ENCODE measurements at places on chromosomes 4 and X.

DNA sequence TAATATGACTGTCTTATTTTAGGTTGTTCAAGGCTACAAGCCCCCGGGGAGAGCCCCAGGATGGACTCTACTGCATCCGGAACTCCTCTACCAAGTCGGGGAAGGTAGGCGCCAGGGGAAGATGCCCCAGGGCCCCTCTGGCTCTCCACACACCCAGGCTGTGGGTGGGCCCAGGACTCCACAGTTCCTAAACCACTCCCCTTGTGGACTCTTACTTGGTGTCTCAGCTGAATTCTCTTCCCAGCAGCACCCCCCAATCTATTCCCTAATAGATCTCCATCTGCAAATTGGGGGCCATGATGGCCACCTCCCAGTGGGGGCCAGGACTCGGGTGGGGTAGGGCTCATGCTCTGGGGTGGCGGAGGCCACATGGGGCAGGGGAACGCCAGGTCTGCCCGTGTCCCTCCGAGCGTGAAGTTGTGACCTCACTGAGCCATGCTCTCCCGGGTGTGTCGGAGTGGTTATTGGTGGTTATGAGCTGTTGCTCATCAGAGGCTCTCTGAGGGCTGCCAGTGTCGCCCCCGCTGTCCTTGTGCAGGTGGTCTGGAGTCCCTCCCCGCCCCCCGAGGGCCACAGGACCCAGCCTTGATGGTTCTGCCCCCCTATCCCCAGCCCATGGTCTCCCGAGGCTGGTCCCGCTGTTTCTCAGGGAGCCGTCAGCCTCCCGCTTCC is 11.2 kb upstream of the ADD1 start:
- DNase-seq: no peak

DNA sequence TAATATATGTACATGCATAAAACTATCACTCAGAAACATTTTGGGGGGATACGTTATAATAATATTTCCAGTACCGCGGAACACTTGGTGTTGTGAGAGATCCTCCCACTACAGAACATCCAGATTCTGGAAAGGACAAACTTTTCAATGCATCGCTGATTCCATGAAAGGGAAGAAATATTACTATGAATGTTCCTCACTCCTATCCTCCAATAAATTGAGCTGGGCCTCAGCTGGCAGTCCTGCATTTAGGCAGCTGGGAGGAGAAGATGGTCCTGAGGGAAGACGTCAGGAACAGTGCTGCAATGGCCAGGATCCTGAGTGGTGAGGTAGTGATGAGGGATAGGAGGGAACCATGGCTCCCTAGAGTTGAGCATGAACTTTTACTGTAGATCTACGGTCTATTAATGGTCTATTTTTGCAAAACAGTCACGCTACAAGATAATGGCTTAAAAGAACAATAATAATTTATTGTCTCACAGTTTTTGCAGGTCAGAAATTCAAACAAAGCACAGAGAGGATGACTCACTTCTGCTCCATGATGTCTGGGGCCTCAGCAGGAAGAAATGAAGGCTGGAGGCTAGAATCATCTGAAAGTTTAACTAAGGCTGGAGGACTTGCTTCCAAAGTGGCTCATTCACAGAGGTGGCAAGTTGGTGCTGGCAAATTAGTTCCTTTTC is 538.1 kb downstream of the STIM2 start:
- no peak for DNase-seq

GRCh38 chr4:41360214-41360920 is 103.6 kb downstream of the UCHL1 start:
- no peak for DNase-seq

DNA sequence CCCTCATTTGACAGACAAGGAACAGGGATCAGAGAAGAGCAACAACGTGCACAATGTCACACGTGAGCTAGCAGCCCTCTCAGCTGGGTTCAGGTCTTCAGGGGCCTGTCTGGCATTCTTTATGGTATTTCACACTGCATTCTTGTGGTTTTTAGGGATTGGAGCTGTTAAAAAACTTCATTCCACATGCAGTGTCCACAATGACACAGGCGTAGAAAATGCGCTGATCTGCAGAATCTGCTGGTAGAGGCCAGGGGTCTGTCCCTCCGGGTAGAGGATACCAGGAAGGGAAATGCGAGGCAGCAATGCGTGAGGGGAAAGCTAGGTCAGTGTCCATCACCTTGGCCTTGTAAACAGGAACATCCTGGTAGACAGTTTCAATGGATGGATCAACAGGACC is 36.6 kb downstream of the MAP7D3 start:
- no peak for DNase-seq

GRCh38 chr4:87527431-87528220 is 1.6 kb downstream of the SPARCL1 start:
- DNase-seq: no peak

- DNase-seq: no peak
Measured at GRCh38 chr4:145511913-145512522, 30.4 kb downstream of the SMAD1 start.

GRCh38 chr4:48931459-48931858 is 24.9 kb upstream of the OCIAD2 start:
- DNase-seq: no peak

DNA sequence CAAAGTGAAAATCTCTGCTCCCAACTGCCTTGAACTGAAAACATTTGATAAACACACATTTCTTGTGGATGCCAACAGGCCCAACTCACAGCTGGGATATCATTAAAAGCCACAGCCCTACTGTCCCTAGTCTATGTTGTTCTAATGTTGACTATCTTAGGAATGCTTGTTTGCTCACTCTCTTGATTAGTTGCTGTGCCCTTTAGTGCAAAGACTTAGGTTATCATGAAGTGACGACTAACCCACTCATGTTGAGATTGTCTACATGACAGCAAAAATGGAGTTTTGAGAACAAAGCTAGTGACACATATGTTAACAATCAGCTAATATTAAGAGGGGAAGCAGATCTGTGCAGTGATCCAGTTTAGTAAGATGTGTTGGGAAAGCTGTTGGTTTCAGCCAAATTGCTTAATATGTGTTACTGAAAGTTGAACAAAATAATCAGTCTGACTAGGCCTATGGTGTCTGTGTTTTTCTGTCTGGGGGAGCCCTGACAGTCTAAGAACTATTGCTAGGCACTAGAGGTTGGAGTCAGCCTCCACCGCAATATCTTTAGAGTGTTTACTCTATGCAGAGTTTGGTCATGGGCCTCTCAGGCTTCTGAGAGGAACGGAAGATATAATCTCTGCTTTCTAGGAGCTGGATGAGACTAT is 125.5 kb downstream of the ATG4A start:
- no peak for DNase-seq

DNA sequence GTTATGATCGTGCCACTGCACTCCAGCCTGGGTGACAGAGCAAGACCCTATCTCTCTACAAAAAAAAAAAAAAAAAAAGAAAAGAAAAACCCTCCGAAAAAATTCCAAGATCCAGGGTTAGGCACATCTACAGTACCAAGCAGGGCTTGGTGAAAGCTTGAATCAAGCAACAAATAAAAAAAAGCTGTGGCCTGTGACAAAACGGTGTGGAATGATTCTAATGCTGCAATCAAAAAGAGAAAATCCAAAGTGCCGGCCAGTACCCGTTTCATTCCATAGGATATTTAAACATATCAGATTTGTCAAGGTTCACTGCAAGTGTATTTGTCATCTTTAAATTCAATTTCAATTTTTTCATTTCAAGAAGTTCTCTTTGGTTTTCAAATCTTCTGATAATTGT is 20.5 kb downstream of the RWDD4 start:
- no peak for DNase-seq

GRCh38 chr4:24091639-24092233 is 201.9 kb upstream of the PPARGC1A start:
- DNase-seq: no peak

DNA sequence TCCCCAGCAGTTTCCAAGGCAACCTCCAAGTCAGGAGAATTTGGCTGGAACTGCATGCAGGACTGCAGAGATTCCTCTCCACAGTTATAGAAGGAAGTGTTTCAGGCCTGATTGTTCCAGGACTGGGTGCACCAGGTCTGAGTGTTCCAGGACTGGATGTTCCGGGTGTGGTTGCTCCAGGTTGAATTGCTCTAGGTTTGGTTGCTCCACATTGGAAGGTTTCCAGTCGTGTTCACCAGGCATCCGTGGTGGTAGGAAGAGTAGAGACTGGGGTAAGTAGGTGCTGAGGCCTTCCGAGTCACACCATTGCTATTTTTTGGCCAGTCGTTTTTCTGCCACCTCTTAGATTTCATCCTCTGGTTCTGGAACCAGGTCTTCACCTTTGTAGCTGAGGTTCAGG is 105.4 kb downstream of the MSN start:
- no peak for DNase-seq

DNA sequence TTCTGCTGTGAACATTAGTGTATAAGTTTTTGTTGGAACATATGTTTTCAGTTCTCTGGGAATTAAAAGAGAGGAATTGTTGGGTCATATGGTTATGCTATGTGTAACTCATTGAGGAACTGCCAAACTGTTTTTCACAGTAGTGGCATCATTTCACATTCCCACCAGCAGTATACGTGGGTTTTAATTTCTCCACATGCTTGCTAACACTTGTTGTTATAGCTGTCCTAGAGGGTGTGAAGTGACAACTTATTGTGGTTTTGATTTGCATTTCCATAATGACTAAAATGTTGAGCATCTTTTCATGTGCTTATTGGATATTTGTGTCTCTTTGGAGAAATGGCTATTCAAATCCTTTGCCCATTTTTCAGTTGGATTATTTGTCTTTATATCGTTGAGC is 13.7 kb downstream of the APELA start:
- no peak for DNase-seq

DNA sequence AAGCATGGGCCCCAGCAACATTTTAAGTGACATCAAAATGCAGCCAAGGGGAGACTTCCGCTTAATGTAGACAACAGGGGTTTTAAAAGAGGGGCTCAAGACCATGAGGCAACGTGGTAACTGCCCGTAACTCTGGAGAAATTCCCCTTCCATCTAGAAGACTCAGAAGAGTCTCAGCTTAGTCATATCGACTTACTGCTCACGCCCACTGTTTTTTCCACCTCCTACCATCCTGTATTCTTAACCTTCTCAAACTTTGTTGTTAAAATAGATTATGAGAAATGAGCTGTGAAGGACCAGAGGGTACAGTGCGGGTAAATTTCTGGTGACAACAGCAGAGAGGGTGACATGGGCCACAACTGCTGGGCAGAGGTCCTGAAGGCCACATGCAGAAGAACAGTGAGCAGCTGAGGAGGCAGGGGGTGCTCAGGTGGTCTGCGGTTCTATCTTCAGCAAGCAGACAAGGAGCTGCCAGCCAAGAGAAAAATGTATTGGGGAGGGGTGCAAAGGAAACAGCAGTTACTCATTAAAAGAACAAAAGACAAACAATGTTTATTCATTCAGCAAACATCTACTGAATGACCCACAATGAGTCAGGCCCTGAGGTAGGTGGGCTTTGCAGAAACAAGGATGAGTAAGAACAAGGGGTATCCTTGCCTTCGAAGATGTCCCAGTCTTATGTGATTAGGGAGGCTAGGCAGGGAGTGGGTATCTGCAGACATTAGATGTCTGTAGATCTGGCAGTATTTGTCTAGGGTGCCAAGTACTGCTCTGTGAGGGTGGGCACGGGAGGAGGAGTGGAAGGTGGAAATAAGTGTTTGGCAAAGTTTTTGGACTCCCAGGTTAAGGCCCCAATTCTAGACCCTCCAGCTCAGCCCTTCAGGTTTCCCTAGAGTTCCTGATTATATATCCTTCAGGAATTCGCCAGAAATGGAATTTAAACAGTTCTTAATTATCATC is 175.3 kb downstream of the TSPAN5 start:
- DNase-seq: no peak

DNA sequence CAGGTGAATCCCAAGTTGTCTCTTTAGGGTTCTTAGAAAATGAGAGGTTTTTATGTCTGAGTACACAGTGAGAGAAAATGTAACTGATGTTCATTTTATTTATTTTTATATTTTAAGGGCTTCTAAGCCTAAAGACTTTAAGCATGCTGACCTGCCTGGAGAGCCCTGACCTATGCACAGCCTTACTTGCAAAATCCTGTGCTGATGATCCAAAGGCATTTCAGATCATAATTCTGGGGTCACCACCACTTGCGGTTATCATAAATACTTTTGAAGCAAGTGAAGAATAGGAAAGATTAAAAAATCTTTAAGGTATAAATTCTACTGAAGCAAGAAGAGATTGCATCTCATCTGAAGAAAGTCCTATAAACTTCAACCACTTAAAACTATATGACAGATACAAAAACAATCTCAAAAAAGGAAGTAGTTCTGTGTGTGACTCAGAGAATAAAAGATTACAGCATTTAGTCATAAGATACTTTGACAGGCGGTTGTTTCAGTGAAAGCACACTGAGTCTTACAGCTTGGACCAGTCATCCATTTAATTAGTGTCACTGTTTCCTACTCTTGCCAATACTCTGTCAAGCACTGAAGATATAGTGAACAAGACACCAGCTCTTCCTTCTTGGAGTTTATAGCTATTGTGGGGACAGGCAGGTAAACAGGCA is 245.2 kb upstream of the DIPK2B start:
- no peak for DNase-seq

- no peak for DNase-seq
Measured at GRCh38 chrX:117532339-117532738, 584.3 kb downstream of the KLHL13 start.

DNA sequence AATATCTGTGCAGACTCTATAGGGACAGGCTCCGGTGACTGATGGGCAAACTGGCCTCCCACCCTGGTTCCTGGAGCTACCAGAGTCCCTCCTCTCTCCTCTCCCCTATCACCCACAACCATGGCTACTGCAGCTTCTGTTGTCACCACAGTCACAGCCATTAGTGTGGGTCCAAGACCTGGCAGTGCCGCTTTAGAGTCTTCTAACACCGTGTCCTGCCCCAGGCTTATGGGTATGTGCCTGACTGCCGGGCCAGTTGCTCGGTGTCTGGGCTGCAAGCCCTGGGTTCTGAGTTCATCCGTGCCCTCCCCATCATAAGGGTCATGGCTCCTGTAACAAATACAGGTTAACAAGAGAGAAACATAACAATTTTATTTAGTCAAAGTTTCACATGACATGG is 85.4 kb downstream of the FNIP2 start:
- no peak for DNase-seq

GRCh38 chr4:4374388-4375098 is 12.4 kb upstream of the NSG1 start:
- no peak for DNase-seq

GRCh38 chr4:128709268-128709667 is 100.2 kb upstream of the JADE1 start:
- DNase-seq: no peak

GRCh38 chr4:138110815-138111214 is 131.3 kb downstream of the SLC7A11 start:
- no peak for DNase-seq

GRCh38 chr4:77232653-77233052 is 75.6 kb downstream of the CCNG2 start:
- no peak for DNase-seq

GRCh38 chr4:171024720-171025303 is 788.4 kb upstream of the GALNTL6 start:
- no peak for DNase-seq

DNA sequence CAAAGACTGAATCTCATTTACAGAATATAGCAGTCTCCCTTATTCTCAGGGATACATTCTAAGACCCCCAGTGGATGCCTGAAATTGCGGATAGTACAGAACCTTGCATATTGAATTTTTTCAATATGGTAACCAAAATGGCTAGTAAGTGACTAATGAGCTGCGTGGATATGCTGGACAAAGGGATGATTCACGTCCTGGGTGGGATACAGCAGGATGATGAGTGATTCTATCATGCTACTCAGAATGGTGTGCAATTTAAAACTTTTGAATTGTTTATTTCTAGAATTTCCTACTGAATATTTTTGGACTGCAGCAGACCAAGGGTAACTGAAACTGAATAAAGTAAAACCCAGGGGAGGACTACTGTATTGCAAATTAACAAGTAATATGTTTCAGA is 66.7 kb downstream of the STAG2 start:
- DNase-seq: no peak

Data from activated T-cell treated with anti-CD3 and anti-CD28 coated beads for 1 hour (primary cell).